Nucleus accumbens (tissue), 56 donors: ENCODE measurements at places on chromosomes 1 and 21.

- no peak for DNase-seq
Measured at GRCh38 chr1:190940951-190941350, 463.3 kb upstream of the BRINP3 start.

GRCh38 chr1:164588516-164589341 lies 29.7 kb downstream of the PBX1 start:
- DNase-seq, result peak; percentile 13

GRCh38 chr1:80495806-80496205 lies 1304.9 kb upstream of the ADGRL2 start:
- no peak for DNase-seq

GRCh38 chr1:2540816-2541492 lies 10.9 kb upstream of the HES5 start:
- no peak for DNase-seq

- peak; percentile 19 for DNase-seq
Measured at GRCh38 chr21:46515109-46515508, 56.4 kb downstream of the DIP2A start.

GRCh38 chr1:107936498-107937481 lies 28.2 kb downstream of the VAV3 start:
- no peak for DNase-seq

GRCh38 chr1:52904927-52905698 lies 16.4 kb downstream of the ECHDC2 start:
- DNase-seq, result no peak

DNA sequence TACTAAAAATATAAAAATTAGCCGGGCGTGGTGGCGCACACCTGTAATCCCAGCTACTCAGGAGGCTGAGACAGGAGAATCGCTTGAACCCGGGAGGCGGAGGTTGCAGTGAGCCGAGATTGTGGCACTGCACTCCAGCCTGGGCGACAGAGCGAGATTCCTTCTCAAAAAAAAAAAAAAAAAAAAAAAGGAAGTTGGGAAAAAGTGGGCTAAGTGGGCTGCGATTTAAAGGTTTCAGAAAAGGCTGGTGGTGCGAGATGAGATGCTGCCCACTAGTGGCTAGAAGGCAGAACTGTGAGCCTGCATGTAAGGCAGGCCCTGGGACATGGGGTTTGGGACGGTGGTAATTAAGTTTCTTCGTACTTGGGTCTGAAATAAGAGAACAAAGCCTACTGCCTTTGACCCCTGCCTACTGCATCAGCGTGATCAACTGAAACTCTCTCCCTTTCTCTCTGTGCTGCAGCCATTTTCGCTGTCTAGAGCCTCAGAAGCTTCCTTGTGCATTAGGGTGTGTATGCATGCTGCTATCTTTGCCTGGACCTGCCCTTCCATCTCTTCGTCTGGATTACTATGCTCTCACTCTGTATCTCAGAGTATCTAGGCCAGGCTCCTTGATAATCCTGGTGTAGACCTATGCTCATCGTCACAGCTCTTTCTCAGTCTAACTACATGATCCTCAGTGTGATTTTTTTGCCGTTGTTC lies 12.4 kb downstream of the FMOD start:
- DNase-seq, result peak; percentile 17

DNA sequence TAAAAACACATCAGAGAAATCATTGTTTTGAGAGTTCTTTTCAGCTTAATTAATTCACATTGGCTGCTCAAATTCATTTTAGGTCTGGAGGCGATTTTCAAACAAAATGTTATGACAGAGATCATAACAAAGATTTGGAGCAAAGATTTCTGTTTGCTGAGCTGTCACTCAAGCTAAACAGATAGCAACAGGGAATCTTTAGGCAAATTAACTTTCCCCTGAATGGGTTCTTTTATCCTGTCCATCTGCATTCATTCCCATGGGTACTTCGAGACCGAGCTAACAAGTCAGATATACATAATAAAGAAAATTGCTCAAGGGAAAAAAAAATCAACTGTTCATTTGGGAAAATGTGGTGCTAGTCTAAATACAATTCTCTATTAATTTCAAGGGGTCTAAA lies 30.2 kb upstream of the CA6 start:
- no peak for DNase-seq

- no peak for DNase-seq
Measured at GRCh38 chr1:13513063-13513894, 524 bp downstream of the LRRC38 start.

DNA sequence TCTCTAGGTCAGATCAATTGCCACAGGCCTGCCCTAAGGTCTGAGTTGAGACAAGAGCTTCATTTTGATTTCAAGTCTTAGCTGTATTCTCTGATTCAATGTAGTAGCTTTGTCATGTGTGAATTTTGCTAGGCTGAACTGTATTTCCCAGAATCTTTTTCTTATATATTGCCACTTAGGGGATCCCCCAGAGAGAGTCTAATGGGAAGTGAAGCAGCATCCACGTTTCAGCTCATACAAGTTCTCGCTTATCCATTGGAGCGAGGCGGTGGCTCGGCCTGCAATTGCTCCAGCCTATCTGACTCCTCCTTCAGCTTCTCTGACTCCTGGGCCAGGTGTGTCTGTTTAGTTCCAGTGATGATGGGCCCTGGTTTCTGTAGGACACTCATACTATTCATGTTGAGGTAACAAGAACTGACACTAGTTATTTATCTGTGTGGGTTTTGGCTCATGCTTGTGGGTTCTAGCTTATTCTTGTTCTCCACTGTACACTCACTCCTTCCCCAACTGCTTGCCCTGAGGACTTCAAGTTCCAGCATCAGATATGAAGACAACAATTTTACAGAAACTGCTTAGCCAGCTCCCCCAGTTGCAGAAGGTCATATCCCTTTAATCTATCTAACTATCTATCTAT lies 48.2 kb downstream of the TBX19 start:
- DNase-seq, result no peak

DNA sequence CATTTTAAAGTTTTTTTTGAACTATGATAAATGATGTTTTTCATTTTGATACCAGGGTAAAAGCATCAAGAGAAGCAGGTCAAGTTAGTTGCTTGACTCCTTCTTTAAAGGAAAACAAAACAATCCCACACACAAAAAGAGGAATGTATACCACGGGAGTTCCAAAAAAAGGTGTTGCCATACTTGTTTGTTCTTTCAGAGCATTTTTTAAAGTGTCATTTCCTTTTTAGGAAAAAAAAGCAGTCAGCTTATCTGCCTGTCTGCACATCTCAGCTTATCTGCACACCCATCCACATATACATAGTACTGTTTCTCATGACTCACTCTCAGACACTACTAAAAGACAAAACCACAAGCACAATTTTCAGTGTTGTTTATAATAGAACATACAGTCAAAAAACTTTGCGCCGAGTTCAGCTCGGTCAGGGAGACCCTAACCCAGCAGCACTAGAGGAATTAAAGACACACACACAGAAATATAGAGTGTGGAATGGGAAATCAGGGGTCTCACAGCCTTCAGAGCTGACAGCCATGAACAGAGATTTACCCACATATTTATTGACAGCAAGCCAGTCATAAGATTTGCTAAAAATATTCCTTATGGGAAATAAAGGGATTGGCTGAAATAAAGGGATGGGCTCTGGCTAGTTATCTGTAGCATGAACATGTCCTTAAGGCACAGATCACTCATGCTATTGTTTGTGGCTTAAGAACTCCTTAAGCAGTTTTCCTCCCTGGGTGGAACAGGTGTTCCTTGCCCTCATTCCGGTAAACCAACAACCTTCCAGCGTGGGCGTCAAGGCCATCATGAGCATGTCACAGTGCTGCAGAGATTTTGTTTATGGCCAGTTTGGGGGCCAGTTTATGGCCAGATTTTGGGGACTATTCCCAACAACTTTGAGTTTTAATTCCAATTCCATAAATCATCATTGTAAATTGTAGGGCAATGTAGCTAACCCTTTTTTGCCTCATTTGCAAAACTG lies 11.4 kb upstream of the MNDA start:
- DNase-seq, result no peak

- no peak for DNase-seq
Measured at GRCh38 chr1:14039582-14040430, 339.8 kb downstream of the PRDM2 start.

DNA sequence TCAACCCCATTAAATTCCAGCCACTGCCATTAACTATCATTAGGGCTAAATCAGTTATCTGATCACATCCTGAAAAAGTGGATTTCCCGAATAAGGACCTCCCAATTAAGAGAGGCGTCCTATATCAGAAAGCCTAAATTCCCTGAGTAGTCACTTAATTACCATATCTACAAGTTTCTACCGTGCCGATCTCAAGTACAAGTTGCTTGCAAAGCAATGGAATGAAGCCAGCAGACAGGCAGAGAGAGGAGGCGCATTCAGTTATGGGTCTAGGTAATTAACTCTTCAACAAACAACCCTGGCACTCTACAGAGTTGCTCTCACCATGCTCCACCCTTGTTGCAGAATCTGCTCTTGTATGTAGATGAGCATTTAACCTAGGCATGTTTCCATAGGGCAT lies 494.6 kb upstream of the RUNX1 start:
- no peak for DNase-seq

DNA sequence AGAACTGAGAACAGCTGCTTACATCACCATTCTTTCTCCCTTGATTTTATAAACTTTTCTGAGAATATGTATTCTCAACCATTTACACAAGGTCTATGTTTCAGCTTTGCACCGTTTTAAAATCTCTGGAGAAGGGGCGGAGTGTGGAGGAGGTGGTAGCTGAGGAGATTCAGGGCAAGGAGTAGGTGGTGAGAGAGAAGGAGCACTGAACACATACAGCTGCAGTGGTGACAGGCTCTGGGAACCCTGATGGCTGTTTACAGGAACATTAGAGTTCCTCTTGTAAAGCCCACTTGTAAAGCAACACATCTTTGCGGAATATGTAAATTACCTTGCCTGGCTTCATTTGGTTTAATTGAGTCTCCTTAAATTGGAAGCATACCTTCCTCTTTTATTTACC lies 89.7 kb downstream of the SMYD2 start:
- no peak for DNase-seq

- no peak for DNase-seq
Measured at GRCh38 chr1:104923075-104923474, 1173.4 kb downstream of the AMY1C start.

GRCh38 chr1:215260711-215261110 lies 178.2 kb downstream of the KCNK2 start:
- DNase-seq, result no peak

DNA sequence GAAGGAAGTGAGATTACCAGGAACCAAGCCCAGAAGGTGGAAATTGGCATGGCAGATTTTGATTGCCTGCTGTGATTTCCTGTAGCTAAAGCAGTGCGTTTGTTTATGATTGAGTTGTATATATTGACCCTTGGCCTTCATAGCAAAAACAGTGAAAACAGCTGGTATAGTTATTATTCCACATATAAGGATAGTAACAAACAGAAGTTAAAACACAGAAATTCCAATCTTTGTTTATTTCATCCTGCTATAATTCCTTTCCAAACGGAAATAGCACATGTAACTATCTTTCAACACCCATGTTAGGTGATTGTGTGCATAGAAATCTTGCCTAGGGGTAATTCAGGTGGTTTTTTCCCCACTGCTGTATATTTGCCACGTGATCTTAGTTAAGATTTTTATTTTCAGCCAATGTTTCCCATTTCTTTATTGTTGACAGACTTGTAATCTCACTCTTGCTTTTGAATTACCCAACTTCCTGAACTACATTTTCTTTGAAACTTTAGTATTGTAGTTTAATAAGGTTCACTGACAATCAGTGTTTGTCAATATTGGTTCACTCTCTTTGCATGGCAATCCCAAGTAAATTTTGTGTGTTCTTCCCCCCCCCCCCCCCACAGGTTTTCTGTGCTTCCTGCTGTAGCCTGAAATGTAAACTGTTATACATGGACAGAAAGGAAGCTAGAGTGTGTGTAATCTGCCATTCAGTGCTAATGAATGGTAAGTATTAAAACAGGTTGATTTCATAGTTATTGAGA lies 102.7 kb downstream of the CC2D1B start:
- no peak for DNase-seq

DNA sequence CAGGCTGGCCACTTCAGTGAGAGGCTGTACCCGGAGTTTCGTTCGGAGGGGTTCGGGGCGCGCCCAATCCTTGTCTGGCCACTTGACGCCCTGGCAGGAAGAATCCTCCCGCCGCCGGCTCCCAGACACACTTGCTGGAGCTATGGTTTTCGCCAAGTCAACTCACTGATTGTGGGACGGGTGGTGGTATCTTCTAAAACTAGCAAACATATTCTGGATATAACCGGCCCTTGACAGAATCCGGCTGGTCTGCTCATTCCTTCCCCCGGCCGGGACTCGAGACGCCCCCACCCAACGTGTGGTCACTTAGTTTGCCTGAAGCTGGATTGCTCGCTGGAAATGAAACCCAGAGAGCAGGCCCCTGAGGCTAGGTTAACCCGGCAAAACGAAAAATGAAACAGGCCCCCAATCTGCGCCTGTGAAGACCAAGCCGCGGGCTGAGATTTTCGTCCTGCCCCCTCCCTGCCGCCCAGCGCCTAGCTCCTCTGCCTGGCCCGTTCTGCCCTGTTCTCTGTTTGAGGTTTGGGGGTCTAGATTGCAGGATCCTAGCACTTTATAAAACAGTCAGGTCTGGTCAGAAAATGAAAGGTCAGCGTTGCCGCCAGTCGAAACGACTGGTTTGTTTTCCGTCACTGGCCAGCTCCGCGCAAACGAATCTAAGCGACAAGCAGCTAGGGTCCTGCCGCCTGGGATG lies 4.6 kb downstream of the GFI1 start:
- DNase-seq, result no peak

DNA sequence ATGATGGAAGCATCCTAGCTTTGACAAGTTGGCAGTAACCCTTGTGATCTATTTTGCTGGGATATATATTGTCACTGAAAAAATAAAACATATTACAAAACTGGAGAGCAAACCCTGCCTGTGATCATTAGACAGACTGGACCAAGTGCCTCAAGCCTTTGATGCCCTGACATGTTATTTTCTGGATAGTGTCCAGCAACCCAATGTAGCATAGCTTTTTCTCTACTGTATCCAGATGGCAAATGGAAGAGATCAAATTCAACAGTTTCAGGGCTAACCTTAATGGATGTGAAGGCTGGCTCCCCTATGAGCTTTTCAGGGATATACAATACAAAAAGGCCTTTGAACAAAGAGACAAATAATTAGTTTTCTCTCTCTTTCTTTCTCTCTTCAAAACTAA lies 25.1 kb downstream of the WARS2 start:
- no peak for DNase-seq

DNA sequence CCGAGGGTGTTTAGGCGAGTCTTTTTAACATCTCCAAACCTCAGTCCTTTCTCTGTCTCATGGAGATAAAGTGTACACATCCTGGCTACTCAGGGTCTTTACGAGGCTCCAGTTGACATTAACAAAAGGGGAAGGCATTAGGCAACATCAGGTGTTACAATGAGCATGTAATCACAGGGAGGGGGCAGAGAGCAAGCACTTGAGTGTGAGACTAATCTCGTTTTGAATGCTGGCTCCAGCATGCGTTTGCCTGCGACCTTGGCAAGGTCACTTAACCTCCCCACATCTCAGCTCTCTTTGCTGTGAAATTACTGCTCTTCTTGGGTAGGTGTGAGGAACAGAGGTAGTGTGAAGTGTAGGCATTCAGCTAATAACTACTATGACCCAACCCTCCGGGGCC lies 3.1 kb downstream of the TNNT2 start:
- DNase-seq, result no peak

DNA sequence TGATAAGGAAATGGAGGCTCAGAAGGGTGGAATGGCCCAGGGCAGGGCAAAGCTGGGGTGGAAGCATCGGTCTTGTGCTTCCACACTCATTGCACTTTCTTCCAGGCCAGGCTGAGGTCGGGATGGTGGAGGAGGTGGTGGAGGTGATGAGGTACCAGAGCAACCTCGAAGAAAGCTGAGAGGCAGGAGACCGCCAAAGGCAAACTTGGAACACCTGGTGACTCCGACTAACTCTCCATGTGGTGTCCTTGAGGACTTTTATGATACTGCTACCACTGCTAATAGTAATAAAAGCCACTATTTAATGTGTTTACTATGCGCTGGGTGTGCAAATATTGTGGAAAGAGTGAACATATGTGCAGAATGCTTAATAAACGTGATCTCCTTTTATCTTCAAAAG lies 16.9 kb upstream of the BTG2 start:
- DNase-seq, result no peak
